ENCODE measurements at places on chromosomes 7 and 10.

DNA sequence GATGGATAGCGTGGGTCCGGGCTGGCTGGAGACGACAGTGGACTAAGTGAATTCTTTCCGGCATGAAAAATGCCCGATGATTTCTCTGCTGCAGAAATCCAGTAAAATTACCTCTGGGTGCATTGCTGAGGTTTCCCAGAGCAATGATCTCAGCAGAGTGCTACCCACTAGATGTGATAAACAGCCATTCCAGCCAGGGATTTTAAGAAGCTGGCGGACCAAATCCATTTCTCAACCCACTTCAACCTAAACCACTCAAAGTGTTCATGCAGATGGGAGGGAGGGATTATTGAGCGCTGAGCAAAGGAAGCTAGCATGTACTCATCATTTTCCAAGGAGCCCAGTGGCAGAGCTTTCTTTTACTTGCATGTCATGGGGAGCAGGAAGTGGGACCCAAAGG is 116.7 kb downstream of the PRKCQ start:
- DNase-seq, result no peak

- no peak for DNase-seq
These were observed 37.4 kb downstream of the DNAJC9 start for GRCh38 chr10:73209705-73210104.

DNA sequence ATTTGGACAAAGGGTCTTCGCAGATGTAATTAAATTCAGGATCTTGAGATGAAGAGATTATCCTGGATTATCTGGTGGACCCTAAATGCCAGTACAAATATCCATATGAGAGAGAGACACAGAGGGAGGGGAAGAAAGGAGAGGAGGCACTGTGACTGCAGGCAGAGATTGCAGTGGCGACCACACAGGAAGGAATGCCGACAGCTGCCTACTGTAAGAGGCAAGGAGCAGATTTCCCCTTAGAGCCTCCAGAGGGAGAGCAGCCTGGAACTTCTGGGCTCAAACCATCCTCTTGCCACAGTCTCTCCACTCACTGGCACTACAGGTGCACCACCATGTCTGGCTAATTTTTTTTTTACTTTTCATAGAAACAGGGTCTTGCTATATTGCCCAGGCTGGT is 152.3 kb downstream of the SDK1 start:
- no peak for DNase-seq

DNA sequence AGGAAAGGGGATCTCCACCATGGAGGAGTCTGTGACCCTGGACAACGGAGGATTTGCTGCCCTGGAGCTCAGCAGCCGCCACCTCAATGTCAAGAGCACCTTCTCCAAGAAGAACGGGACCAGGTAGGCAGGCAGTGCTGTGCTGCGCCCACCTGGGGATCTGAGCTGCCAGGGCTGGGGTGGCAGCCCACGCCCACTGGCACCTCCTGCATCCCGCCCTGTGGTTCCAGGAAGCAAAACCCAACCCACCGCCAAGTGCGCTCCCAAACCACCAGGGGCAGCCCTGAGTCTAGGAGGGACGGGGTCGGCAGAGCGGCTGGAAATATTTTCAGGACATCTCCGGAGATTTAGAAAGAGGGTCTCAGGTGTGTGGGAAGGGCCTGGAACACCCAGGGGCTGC is 440.3 kb upstream of the FOXK1 start:
- DNase-seq, result no peak

GRCh38 chr7:28804990-28805389 is 153.1 kb downstream of the TRIL start:
- no peak for DNase-seq

Measured in stimulated activated naive CD8-positive, alpha-beta T cell treated with anti-CD3 and anti-CD28 coated beads, Interleukin-15, Interleukin-2, amounts not matched to agents 100 U/mL and 50 U/mL, for 24 hours (primary cell).